Endodermal cell (in vitro differentiated cells): ENCODE measurements at places on chromosomes 6 and 20. TPM values are rescaled to one million over a fixed set of nuclear protein-coding genes. Genes with fewer than 3 reads are reported as not detected.

The MUC22 gene
- total RNA-seq, result not detected in 3 replicates

The LAMA2 gene
- 2.9 and 4.1 TPM in 2 replicates for total RNA-seq

The ZSWIM3 gene
- total RNA-seq, result 2.1 to 2.7 TPM (median 2.1 TPM) in 3 replicates

DNA sequence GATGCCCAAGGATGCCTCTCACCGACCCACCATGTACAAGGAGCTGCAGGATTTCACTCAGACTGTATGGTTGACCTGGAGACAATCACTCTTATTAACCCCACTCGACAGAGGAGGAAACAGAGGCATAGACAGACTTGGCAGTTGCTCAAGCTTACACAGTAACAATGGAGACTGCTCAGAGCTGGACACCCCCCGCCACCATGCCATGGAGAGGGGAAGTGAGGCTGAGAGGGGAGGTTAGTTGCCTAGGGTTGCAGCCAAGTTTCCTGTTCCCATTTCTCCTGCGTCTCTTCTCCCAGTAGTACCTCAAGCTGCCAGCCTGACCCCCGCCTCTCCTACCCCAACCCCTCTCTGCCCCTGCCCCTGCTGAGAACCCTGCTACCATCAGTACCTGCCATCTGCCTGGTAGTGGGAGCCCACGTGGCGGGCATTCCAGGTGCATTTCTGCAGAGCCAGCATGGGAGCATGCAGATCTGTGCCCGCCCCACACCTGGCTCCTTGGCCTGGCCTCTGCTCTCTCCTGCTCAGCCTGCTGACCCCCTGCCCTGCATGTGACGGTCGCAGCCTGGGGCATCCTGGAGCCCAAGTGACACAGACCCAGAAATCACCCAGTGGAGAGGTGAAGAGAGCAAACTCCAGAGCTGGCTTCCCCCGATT, 157.7 kb downstream of the PREX1 start:
- DNase-seq, result no peak

DNA sequence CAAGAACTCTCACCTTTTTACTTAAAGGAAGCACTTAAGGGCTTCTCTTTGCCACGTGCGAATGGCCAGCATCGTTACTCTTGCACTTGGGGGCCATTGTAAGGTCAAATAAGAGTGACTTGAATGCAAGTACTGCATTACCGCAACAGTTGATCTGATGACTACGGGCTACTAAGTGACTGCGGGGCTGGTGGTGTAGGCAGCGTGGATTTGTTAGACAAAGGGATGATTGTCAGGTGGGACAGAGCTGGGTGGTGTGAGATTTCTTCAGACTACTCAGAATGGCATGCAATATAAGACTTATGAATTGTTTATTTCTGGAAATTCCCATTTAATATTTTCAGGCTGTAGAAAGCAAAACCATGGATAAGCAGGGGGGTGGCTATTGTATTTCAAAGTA, 199.7 kb upstream of the UST start:
- DNase-seq, result no peak
